Transverse colon (tissue), 4 donors: ENCODE measurements at places on chromosomes 12 and 14.
A peak's percentile ranks its signal among the peaks of the same experiment; 100 is the strongest.

DNA sequence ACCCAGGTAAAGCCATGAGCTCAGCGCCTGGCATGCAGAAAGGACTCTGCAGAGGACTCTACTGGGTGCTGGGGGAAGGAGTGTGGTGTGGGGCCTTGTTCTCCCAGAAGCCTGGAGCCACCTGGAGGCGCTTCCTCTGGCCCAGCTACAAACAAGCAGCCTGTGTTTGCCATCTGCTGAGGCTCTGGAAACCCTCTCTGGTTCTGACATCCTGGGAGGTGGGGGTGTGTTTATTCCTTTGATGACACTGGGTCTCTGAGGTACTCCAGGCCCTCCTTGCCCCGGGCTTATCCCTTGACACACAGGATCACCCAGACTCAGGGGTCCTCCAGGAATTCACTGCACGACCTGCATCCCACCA is 44.9 kb downstream of the RNF34 start:
- peak overlapping the region; percentile 59 for H3K27ac ChIP-seq
- DNase-seq = no peak
- no peaks in the 10 kb centered on the region for H3K27me3 ChIP-seq
- H3K36me3 ChIP-seq = no peaks in the 10 kb centered on the region
- H3K4me1 ChIP-seq = peaks cover 11% of the 10 kb centered on the region

GRCh38 chr14:64109819-64110554 is 184.2 kb downstream of the ESR2 start:
- no peaks in the 10 kb centered on the region for H3K4me1 ChIP-seq
- H3K36me3 ChIP-seq = peaks cover 10% of the 10 kb centered on the region
- no peak overlapping the region for H3K27ac ChIP-seq
- H3K4me3 ChIP-seq = no peak overlapping the region
- no peak for DNase-seq
- H3K27me3 ChIP-seq = no peaks in the 10 kb centered on the region

- H3K4me1 ChIP-seq = peaks cover 62% of the 10 kb centered on the region
- H3K36me3 ChIP-seq = no peaks in the 10 kb centered on the region
- peak overlapping the region; percentile 96 for H3K27ac ChIP-seq
- H3K4me3 ChIP-seq = peak overlapping the region; percentile 79
- DNase-seq = peak; percentile 68
These were observed 725 bp downstream of the CHPT1 start for GRCh38 chr12:101697930-101698799.

DNA sequence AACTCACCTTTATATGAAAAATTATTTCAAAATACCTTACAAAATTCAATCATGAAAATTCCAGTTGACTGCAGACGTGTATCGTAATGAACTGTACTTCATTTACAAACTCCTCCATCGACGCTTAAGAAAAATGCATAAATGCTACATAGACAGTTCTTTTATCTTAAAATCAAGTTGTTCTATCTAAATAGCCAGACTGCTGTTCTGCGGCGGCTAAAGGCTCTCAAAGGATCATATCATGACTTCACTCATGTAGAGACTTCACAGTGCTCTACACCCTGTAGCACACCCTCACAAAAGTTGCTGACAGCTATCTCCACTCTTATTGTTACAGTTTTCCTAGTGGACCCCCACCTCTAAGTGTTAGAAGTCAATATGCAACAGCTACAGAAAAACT is 5.2 kb downstream of the KRAS start:
- H3K27me3 ChIP-seq = no peaks in the 10 kb centered on the region
- DNase-seq = no peak
- H3K36me3 ChIP-seq = no peaks in the 10 kb centered on the region
- no peak overlapping the region for H3K4me3 ChIP-seq
- no peak overlapping the region for H3K27ac ChIP-seq
- H3K4me1 ChIP-seq = no peaks in the 10 kb centered on the region

DNA sequence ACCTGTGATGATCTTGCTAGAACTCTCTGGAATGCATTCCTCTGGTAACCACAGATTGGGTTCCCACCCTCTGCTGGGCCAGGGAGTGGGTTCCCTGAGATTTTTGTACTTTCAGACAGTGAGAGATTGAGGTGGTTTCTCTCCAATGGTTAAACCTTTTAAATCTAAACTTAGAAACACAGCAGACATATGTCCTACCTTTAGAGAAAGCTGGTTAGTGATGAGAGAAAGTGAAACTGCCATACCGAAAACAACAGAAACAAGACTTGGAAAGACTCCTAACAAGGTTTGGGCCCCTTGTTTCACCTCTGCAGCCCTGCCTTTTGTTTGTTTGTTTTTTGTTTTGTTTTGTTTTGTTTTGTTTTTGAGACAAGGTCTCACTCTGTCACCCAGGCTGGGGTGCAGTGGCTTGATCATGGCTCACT is 9.7 kb upstream of the SGPP1 start:
- no peaks in the 10 kb centered on the region for H3K4me1 ChIP-seq
- H3K27me3 ChIP-seq = no peaks in the 10 kb centered on the region
- no peak for DNase-seq
- H3K36me3 ChIP-seq = no peaks in the 10 kb centered on the region
